ENCODE measurements at places on chromosomes 3 and 15.
A peak's percentile ranks its signal among the peaks of the same experiment; 100 is the strongest.

GRCh38 chr15:67037694-67038093, 27.7 kb upstream of the SMAD3 start:
- no peak for DNase-seq

- DNase-seq = no peak
Observed at GRCh38 chr3:169666376-169667165, 3.1 kb upstream of the MECOM start.

GRCh38 chr15:90857337-90857736, 11.1 kb upstream of the FURIN start:
- no peak for DNase-seq

DNA sequence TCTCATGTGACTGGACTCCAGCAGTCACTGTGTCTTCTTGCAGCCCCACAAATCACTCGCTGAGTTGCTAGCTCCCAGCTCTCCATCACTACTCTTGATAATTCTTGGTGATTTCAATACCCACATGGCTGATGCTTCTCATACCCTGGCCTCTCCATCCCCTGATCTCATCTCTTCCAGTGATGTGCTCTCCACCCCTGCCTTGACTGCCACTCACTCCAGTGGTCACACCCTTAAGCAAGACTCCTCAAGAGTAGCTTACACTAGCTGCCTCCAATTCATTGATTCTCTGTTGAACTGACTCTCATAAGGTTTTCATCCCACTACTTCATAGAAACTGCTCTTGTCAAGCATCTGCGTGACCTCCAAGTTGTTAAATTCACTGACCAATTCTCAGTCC, 837 bp downstream of the GRK7 start:
- DNase-seq = no peak

GRCh38 chr15:48602358-48603122, 43.0 kb downstream of the FBN1 start:
- no peak for DNase-seq

- DNase-seq = no peak
Observed at GRCh38 chr3:29746163-29746760, 465.4 kb downstream of the RBMS3 start.

- DNase-seq = no peak
Observed at GRCh38 chr3:11212299-11212608, 58.0 kb downstream of the HRH1 start.

GRCh38 chr15:92524161-92524560, 130.5 kb downstream of the ST8SIA2 start:
- no peak for DNase-seq

GRCh38 chr15:59636184-59636583, 21.1 kb downstream of the GTF2A2 start:
- no peak for DNase-seq

DNA sequence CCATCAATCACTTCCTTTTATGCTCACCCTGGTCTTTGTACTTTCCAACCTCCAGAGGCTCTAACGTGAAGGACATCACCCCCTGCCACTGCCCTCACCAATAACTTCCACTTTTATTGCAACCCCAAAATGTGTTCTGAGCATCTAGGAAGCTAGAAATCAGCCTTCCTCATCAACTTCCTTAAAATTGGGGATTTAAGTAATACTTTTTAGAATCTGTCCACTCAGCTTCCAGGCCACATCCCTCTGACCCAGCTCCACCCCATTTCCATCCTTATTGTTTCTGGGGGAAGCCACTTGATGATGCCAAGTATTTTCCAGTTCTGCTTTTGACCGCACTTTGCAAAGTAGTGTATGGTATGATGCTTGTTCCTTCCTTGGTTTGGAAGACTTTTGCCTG, 73.5 kb upstream of the XCR1 start:
- no peak for DNase-seq

- no peak for DNase-seq
Observed at GRCh38 chr3:112778353-112778948, 68.2 kb downstream of the CD200R1L start.

DNA sequence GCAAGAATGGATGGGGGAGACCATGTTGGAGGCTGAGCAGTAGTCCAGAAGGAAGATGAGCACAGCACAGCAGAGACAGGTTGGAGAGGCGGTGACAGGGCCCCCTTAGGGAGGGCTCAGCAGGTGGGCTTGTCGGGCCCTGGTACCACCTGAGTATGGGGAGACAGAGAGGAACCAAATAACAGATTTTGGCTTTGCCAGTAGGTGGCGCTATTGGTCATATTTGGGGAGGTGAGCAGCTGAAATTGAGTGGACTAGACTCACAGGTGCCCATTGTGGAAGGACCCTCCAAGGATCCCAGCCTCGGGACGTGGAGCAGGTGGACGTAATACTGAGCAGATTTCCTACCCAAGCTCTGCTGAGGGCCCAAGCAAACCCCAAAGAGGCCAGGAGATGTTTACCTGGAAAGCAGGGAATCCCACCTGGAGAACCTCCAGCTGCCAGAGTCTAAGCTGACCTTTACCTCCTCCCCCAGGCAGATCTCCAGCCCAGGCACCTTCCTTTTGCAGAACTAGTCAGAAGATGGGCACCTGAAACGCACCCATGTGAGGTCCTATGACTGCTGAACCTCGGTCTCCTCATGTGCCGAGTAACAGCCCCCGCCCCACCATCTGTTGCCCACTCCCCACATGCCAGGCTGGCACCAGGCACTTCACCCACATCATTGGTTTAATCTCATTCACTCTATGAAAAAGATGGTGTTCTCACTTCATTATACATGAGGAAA, 24.6 kb upstream of the CORO2B start:
- peak; percentile 56 for DNase-seq

DNA sequence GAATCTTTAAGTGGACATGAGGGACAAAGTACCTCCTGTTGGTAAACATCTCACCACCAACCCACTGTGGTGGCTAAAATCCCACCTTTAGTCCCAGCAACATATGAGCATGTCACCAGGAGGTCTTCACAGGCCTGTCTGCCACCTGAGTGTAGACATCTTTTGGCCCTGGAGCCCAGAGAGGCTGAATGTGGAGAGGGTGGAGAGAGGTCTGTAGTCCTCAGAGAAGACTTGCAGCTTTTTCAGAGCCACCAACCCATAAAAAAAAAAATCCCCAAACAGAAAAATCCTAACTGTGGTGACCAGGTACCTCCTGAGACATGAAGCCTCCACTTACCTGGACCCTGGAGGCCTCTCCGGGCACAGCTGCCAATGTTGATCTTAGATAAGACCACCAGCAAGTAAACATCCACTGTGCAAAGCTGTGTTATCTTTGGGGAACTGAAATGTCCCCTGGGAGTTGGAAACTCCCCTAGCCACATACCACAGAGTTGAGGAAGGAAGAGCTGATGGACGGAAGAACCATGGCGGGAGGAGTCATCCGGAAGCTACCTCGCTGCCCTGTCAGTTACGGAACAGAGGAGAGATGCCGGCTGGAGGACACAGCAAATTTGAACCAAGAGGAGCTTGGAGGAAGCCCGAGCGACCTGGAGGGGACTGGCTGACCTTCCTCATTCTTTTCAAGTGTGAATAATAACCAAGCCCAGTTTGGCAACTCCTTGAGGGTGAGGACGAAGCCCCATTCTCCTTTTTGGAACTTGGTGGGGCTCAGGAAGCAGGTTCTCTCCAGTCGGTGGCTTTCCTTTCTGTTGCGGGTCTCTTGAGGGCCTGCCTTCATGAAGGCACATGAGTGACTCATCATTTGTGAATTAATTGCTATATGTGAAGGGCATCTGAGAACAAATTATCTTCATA, at the start of gene GHRL:
Gene GHRL (minus strand): TSS at position 443 of the 915 bp plus-strand sequence. CDS start 2,767 bp downstream, outside the sequence.
- no peak for DNase-seq

GRCh38 chr3:57992452-57993213, 15.6 kb upstream of the FLNB start:
- DNase-seq = no peak

GRCh38 chr15:93460717-93461116, 371.7 kb upstream of the RGMA start:
- no peak for DNase-seq

- DNase-seq = no peak
Observed at GRCh38 chr3:72448858-72449257, 399.4 kb downstream of the SHQ1 start.

- no peak for DNase-seq
Observed at GRCh38 chr15:84982301-84982920, 755 bp downstream of the PDE8A start.

DNA sequence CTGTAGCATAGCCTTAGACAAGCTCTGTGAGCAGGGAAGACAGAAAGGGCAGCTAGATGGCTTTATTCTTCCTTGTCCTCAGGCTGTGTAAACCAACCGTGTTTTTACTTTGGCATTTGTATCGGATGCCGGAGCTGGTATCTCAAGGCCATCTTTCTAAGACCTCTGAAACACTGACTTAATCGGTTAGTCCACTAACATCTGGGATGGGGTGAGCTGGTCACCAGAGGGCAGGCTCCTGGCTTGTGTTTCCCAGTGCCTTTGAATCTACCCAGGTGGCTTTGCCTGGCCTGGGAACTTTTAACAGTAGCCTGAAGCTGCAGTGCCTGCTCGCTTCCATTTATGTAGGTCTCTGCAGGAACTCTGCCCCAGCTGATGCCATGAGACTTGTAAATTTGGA, 252.7 kb downstream of the NR1D2 start:
- no peak for DNase-seq

GRCh38 chr15:80006946-80007345, 36.0 kb upstream of the BCL2A1 start:
- DNase-seq = no peak

DNA sequence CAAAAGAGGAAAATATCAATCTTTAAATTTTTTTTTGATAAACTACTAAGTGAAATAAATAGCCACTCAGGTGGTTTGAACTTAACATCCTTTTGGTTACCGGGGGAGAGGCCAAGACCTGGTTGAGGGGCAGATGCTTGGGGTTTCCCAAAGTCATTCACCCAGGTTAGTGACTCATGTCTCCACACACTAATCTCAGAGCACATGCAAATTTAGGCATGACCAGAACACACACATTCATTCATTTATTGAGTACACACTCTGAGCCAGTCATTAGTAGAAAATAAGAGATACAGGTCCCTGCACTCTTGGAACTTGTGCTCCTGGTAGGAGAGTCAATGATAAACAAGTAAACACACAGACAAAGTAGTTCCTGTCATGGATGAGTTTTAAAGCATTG, 7.3 kb downstream of the ILDR1 start:
- DNase-seq = no peak

- no peak for DNase-seq
Observed at GRCh38 chr15:98455904-98456303, 192.4 kb upstream of the IGF1R start.

GRCh38 chr3:87309601-87310000, 33.2 kb upstream of the POU1F1 start:
- no peak for DNase-seq

DNA sequence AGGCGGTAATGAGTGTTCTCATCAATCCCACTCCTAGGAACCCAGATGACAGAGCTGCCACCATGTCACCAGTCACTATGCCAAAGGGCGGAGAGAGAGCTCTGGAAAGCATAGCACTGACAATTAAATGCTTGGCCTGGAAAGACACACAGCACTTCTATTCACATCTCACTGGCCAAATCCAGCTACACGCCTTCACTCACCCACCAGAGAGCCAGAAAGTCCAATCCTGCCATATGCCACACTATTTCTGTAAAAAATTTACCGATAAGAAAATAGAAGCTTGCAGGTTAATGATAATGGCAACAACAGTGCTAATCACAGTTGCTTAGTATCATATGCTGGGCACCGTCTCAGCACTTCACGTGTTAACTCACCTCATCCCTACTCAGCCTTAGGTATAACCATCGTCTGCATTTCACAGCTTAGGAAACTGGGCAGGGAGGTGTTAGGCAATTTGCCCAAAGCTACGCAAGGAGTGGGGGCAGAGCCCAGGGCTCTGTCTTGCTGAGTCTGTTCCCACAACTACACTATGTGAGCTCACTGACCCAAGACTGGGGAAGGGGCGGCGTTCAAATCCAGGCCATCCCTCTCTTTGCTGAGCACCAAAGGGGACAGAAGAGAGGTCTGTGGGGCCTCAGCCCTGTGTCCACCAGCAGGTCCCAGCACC, 16.5 kb downstream of the KLHL25 start:
- peak; percentile 14 for DNase-seq

DNA sequence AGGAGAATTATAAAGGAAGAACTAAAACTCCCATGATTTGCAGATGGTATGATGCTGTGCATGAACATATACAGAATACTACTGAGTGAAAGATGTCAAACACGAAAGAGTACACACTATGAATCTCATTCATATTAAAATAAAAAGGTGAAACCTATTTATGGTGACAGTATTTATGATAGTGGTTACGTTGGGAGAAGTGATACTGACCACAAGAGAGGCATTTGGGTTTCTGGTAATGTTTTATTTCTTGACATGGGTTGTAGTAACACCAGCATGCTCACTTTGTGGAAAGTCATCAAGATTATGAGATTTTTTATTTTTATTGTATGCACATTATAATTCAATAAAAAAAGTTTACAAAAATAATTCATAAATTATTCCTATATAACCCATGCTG, 324.0 kb downstream of the GAP43 start:
- DNase-seq = no peak

GRCh38 chr15:33795070-33795469, 173.2 kb upstream of the CHRM5 start:
- no peak for DNase-seq

DNA sequence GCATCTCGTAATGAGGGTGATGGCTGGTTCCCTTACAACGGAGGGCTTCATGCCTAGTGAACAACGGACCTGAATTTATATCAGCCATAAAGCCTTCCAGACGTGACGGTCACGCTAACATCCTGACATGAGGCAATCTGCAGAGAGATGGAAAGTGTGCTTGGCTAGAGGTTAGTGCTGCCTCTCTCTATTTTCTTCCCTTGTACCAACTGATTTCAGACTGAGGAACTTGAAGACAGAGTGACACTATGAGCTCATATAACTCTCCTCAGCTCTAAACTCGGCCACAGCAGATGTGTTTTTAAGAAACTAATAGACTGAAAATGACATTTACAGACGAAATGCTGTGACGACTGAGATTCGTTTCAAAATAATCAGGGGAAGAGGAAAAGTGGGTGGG, 122.4 kb downstream of the XXYLT1 start:
- DNase-seq = no peak

DNA sequence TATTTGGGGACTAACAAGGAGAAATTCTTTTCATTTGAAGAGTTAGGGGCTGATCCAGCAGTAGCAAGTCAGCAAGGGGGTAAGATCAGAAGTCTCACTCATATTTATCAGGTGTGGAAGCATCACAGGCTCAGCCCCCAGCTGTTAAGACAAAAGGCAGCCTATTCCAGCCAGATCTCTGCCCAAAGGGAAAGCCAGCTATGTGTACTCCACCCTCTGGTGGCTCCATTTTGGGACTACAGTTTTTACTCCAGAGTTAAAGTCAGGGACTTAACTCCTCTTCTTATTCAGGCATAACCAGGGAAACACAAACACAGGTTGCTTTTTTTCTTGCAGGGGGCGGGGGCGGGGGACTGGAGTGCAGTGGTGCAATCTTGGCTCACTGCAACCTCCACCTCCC, 19.2 kb downstream of the UBP1 start:
- DNase-seq = no peak

GRCh38 chr3:14783480-14784086, 35.2 kb upstream of the FGD5 start:
- DNase-seq = no peak

DNA sequence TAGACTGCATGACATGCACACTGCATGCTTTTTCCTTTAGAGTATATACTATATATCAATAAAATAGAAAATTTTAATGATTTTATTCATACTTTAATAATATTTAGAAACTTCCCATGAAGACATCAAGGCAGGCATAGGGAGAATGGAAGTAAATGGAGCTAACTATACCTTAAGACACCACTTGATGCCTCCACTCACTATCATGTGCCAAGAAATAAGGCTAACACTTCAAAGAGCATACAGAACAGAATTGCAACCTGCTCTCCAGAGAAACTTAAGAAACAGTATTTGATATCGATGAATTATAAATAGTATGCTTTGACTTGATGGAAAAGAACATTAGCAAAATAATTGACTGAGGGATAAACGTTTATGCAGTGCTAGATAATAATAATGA, 192.6 kb upstream of the MBNL1 start:
- DNase-seq = no peak

All from hypothalamus (tissue), 51 donors.